ENCODE measurements at places on chromosomes 7 and 10.

DNA sequence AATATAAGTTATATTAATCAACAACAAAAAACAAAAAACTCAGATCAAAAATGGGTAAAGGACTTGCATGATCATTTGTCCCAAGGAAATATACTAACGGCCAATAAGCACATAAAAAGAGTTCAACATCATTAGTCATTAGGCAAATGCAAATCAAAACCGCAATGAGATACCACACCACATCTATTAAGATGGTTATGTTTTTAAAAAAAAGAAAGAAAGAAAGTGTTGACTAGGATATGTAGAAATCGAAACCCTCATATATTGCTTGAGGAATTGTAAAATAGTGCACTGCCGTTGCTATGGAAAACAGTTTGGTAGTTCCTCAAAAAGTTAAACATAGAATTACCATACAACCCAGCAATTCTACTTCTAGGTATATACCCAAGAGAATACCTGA lies 39.4 kb upstream of the CTNNA3 start:
- DNase-seq = no peak

DNA sequence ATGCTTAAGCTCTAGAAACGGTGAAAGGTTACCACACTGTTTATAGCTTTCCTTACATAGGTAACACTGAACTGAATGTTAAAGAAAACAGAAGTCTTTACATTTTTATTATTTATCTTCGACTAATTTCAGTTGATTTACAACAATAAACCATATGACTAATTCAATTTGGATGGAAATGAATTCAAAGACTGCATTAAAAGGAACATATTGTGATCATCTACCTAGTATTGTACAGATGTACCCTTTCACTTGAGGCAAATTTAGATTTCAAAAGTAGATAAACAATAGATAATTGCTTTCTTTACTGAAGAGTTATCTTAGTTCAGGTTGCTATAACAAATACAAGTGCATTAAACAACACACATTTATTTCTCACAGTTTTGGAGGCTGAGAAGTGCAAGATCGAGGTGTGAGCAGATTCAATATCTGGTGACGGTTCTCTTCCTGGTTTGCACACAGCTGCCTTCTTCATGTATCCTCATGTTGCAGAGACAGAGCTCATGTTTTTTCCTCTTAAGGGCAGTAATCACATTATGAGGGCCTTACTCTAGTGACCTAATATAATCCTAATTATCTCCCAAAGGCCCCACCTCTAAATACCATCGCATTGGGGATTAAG lies 15.0 kb upstream of the ARMC3 start:
- peak; percentile 82 for DNase-seq

- DNase-seq = peak; percentile 0
Measured at GRCh38 chr10:59047180-59047579, 129.3 kb upstream of the PHYHIPL start.

- no peak for DNase-seq
Measured at GRCh38 chr10:22438711-22439110, 93.4 kb downstream of the SPAG6 start.

DNA sequence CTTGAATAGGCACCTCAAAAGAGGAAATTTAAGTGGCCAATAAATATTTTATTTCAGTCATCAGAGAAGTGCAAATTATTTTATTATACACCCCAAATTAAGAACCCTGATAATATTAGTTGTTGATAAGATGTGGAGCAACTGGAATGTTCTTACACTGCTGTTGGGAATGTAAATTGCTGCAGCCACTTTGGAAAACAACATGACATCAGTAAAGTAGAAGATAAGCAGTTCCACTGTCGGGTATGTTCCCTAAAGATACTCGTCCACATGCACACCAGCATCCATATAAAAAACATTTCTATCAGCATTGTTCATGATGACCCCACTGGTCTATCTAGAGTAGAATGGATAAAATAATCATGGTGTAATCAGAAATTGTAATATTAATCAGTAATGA lies 46.5 kb downstream of the VCL start:
- no peak for DNase-seq

- DNase-seq = no peak
Measured at GRCh38 chr10:93565446-93565845, 1.0 kb upstream of the FFAR4 start.

DNA sequence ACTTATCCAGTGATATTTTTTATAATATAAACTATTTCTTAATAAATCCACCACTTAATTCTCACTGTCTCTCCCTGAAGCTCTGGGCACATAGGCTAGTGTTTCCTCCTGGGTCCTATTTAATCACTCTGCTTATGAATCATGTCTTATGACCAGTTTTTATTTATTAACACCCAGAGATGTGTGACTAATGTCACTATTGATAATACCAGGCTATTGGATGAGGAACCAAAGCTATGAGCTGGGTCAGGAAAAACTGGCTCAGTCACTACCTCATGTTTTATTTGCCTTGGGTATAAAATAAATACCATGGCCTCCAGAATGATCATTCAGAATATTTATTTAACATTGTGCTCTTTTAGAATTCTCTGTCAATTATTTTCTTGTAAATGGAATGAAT lies 5.2 kb downstream of the SEMA3E start:
- DNase-seq = no peak

GRCh38 chr7:371779-372545 lies 82.0 kb downstream of the FOXL3 start:
- no peak for DNase-seq

DNA sequence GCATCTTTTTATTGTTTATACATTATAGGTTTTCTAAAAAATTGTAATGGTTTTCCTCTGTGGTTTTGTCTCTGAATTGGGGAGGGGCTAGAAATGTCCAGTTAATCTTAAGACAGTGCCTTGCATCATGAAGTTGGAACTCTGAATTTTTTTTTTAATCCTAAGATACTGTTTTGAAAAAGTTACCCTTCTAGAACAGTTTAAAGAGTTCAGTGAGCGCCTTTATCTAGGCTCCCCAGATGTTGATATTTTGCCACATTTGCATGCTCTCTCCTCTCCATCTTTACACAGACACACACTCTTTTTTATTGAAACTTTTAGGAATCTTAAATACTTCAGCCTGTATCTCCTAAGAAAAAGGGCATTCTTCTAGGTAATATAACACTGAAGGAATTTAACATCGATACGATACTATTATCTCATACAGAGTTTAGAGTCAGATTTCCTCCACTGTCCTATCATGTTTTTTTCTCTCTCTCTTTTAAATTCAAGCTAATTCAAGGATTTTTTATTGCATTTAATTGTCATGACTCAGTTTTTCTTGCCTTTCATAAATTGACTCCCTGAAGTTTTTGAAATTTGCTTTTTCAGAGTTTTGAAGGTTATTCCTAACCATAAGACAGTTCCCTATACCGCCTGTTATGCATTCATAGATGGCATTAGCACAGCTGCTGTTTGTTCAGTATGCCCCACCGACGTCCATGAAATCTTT lies 31.5 kb downstream of the PRKAR2B start:
- no peak for DNase-seq

GRCh38 chr7:2259480-2259879 lies 17.5 kb downstream of the NUDT1 start:
- DNase-seq = no peak

GRCh38 chr7:77184990-77185389 lies 14.6 kb downstream of the FGL2 start:
- DNase-seq = no peak

- DNase-seq = no peak
Measured at GRCh38 chr7:155987681-155988235, 175.5 kb upstream of the SHH start.

GRCh38 chr10:124293616-124294449 lies 124.9 kb downstream of the OAT start:
- DNase-seq = no peak

- no peak for DNase-seq
Measured at GRCh38 chr7:138573741-138574140, 113.7 kb downstream of the TRIM24 start.

DNA sequence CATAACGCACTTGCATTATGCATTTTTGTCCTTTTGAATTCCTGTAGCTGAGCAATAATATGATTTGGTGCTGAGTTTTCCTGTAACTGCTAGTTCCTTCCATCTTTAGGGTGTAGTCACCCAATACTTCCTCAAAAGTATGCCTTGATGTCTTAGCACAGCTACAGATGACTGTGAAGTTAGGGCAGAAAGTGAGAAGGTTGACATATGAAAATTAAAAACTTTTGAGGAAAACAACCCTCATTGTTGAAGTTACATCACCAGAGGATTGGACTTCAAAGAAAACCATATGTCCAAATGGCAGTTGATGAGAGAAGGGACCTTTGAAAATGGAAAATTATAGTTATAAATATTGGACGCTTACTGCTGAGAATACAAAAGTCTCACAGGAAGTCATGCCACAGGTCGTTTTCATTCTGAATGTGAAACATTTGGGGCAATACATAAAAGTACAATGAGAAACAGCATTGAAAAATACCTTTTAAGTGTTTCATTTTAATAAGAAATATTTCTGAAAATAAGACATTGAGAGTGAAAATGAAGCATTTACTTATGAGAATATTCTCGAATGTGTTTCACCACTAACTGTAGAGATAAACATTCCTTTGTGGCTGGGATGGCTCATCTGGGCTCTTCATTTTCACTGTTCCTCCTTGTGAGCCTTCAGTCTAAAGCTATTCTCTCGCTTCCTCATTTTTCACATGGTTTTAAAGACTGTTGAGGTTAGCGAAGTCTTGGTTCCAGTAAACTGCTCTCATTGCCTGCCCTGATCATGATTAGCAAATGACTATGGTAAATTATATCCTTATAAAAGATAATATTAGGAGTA lies 61.4 kb upstream of the NME8 start:
- DNase-seq = no peak

GRCh38 chr7:16084370-16084769 lies 337.0 kb downstream of the CRPPA start:
- DNase-seq = no peak

GRCh38 chr7:159096736-159097581 lies 47.7 kb downstream of the VIPR2 start:
- no peak for DNase-seq

GRCh38 chr7:91940171-91940570 lies 491 bp upstream of the AKAP9 start:
- peak; percentile 89 for DNase-seq

DNA sequence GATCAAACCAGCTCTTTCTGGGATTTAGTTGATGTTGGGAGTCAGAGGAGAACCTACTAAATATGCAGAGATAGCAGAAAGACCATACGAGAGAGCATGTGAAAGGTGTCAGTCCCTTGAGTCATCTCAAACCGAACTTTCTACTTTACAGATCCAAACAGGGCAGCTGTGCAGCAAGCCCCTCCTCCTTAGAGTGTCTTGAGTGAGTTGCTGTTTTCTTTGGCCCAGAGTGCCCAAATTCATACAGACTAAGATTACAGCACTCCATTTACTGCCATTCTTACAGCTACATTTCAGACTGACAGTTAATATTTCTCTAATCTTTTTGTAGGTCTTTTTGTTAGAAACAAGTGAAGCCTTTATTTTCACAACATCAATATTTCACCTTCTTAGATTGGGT lies 53.4 kb downstream of the NRCAM start:
- DNase-seq = no peak

DNA sequence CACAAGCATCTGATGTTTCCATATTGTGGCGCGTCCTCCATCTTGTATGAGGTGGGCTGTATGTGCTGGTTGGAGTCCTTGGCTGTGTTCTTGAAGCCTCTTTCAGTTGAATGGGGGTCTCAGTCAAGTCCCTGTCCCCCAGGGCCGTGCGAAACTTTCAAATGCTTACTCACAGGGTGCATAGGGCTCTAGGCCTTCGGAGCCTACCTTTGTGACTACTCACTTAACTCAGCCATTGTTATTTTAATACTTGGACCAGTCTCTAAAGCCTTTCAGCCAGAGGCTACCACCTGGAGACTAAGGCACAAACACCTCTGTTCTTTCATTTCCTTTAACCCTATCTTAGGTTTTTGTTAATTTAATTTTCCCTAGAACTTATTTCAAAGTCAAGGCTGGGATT lies 785.9 kb downstream of the GATA3 start:
- no peak for DNase-seq

DNA sequence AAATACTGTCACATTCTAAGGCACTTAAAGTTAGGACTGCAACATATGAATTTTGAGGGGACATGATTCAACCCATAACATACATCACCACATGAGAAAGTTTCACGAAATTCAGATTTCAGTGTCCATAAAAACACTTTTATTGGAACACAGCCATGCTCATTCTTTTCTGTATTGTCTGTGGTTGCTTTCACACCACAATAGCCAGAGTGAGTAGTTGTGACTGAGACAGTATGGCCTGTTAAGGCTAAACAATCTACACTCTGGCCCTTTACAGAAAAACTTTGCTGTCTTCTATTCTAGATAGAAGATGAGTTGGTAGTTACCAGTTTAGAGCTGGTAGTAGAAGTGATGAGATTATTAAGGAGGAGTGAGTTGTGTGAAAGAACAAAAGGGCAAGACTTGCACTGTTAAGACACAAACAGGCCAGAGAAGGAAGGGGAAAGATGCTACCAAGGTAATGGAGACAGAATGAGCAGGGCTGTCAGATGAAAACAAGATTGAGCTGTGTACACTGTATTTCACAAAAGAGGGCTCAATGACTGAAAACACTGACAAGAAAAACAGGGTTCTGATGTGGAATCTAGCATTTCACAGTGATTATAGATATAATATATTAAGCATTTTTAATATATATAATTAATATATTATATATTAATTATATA lies 108.6 kb downstream of the PPP1R3A start:
- peak; percentile 19 for DNase-seq

GRCh38 chr7:134452419-134452838 lies 6.5 kb downstream of the AKR1B1 start:
- DNase-seq = no peak

- DNase-seq = no peak
Measured at GRCh38 chr7:74554178-74554577, 100.5 kb downstream of the GTF2IRD1 start.

DNA sequence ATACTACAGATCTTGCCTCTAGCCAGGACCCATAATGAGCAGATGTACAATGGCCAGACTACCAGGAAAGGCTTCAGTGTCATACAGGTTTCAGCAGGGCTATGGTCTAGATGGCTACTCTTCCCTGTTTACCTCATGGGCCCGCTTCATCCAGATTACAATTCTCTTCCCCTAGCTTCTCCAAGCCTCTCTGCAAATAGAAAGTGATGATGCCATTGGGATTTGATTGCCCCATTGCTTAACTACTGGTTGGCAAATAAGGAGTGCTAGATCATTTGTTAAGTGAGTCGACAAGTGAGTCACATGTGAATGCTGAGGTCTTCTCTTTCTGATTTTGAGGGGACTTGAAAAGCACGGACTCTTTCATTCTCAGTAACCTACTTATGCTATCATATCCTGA lies 361.5 kb upstream of the LRRTM3 start:
- no peak for DNase-seq

Data from NCI-H82 (cell line).